ENCODE measurements at places on chromosomes 11 and 22.
A peak's percentile ranks its signal among the peaks of the same experiment; 100 is the strongest.

DNA sequence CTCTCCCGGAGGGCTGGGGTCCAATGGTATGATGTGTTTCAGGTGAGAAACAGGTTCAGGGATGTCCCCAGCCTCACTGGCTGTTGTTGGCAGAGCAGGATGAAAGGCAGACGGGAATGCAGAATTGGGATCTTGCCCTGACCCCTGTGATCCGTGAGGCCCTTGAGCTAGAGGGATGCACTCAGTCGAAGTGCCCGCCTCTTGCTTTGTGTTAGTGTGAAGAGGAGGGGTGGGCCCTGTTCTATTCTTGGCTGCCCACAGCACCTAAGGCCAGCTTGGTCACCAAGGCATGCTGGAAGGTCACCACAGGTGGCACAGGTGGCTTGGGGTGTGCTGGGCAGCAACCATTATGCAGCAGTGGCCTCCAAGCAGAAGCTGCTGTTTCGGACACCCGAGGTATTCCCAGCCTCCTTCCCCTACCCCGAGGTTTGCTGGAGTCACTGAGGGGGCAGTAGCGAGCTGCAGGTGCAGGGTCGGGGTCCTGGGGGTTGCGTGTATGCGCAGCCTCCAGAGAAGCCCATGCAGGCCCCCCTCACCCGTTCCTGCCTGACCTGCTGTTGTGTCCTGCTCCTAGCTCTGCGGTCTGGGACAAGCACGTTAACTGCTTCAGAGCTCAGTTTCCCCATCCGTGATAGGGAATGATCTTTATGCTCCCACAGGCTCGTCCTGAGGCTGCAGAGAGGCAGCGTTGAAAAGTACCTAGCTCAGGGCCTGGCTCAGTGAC is 13.0 kb downstream of the LRP5 start:
- no peak for DNase-seq

- no peak for DNase-seq
These were observed 23.9 kb upstream of the LYVE1 start for GRCh38 chr11:10592331-10592730.

- DNase-seq, result no peak
These were observed 23.5 kb downstream of the SPATA19 start for GRCh38 chr11:133821776-133822175.

GRCh38 chr11:67644042-67644441 is 4.5 kb upstream of the TBX10 start:
- DNase-seq, result no peak

DNA sequence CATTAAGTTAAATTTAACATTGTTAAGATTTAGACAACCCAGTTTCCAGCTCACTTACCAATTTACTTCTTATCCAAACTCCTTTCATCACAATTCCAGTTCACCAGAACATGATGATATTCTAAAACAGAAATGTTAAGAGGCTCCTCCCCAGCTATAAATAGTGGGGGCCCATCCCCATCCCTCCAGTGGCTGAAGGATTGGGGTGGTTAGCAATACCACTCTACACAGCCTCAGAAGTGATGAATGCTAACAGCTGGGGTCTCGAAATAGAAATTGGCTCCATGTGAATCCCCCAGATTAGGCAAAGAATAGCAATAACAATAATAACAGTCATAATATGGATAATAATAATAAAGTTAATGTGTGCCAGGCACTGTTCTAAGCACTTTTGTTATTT is 97.9 kb upstream of the NCAM1 start:
- DNase-seq, result no peak

DNA sequence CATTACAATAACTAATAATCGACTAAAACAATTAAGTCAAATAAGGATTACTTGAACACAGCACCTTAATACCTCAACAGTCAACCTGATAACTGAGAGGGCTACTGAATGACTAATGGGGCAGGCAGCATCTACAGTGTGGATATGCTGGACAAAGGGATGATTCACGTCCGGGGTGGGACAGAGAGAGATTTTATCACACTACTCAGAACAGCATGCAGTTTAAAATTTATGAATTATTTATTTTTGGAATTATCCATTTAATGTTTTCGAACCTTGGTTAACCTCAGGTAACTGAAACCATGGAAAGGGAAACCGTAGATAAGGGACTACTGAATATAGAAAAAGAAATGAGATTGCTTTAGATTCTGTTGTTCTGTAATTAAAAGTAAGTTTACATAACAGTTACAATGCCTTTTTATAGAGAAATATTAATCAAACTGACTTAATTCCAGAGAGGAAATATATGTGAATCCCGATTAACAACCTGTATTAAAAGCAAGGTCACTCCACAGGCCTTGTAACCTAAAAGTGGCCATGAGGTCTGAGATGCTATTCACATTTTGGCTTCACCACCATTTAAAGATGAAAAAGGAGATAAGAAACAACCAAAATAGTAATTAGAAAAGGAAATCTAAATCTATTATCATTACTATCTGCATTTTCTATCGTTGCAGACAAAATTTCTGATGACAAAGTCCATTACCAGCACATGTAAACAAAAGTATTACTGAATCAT is 119.0 kb upstream of the TP53AIP1 start:
- DNase-seq, result no peak

- DNase-seq, result no peak
These were observed 1501.4 kb downstream of the TBC1D22A start for GRCh38 chr22:48263791-48264351.

GRCh38 chr11:66432597-66432996 is 6.1 kb downstream of the MRPL11 start:
- no peak for DNase-seq

- no peak for DNase-seq
These were observed 3.6 kb downstream of the LRFN4 start for GRCh38 chr11:66860449-66860831.

DNA sequence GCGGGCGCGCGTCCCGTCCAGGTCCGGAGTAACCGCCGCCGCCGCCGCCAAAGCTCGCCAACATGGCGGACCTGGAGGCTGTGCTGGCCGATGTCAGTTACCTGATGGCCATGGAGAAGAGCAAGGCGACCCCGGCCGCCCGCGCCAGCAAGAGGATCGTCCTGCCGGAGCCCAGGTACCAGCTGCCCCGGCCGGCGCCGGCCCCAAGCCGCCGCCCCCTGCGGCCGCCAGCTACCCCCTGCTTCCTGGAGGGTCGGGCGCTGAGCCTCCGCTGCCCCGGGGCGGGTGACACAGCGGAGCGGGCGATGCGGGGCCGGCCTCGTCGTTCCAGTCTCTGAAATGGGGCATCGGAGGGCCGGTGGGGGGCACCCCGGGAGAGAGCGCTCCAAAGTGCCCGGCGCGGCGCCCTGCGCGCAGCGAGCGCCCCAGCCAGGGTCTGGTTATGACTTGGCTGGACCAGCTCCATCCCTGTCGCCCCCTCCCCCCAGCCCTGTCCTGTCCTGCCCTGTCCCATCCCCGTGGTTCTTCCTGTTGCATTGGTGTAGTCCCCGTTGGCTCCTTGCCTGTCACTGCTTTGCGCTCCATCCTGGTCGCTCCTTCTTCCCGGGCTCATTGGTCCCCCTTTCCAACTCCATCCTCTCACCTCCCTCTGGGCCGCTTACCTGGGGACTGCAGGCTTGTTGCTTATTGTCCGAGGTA is 653 bp downstream of the GRK3 start:
- peak; percentile 56 for DNase-seq

GRCh38 chr11:47466701-47467250 is 17.8 kb upstream of the RAPSN start:
- peak; percentile 25 for DNase-seq

DNA sequence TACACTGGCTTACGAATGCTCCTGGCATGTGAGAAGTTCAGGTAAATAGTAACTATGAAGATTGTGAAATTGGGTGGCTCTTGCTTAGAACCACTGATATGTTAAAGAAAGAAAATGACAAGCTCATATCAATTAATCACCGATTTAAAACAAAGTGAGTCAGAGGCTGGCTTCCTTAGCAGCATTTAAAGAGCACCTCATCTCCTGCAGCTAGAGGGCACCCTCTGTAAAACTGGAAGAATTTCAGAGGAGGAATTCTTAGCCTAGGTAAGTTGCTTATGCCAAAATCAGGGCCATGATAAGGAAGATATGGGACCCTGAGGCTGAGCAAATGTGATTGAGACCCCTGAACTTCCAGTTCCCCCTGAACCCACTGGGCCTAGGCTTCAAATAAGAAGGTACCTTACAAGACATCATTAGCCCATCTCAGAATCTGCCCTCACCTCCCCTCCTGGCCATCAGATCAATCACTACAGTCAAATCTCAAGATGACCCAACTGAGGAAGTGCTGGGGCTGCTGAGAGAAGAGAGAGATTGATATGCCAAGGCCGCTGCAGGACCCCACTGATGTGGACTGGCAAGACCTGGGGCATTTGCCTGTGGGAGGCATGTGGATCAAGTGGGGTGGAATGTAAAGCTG is 8.6 kb upstream of the CD3E start:
- DNase-seq, result no peak

GRCh38 chr11:65997286-65997685 is 4.7 kb downstream of the EIF1AD start:
- no peak for DNase-seq

DNA sequence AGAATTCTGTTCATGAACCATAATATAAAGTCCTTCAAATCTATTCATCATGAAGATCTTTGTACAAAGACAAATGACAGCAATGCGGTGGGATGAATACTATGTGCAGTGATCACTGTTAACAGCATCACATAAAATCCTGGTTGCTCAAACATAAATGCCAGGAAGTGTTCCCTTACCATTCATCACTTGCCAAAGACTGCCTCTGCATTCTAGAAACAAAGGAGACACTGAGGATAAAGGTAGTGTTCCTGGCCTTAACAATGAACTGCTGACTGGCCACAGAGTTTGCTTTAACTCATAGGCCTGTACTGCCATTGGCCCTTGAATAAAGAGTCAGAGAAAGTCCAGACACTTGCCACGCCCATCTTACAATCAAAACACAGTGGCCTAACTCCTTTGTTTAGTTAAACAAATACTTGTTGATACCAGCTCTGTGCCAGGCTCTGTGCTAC is 29.5 kb downstream of the C2CD3 start:
- DNase-seq, result no peak

DNA sequence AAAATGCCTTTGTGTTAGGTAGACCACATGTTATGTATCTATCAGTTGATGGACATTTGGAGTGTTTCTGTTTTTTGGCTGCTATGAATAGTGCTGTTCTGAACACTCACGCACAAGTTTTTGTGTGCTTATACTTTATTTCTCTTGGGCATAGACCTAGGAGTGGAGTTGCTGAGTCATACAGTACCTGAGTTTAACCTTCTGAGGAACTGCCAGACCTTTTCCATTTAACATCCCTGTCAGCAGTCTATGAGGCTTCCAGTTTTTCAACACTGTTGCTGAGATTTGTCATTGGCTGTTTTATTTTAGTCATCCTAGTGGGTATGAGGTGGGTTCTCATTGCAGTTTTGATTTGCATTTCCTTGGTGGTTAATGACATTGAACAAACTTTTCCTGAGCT is 4.4 kb downstream of the CTTN start:
- DNase-seq, result no peak

GRCh38 chr11:80417681-80418080 is 976.9 kb upstream of the TENM4 start:
- no peak for DNase-seq

- no peak for DNase-seq
These were observed 43.7 kb upstream of the NUP160 start for GRCh38 chr11:47891886-47892285.

DNA sequence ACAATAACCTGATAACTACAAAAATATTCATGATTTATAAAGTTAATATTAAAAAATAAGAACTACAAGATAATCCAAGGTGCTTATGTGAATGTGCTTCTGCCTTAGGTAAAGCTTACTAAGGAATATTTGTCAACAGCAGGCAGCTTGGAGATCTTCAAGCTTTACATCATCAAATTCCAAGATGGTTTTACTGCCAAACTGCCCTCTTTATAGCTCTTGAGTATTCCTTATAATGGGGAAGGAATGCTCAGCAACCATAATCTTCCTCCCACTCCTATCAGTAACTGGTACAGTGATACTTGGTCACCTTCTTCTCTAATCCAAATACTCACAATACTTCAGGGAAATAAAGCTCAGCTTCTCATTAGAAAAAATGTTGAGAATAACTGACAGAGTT is 30.1 kb downstream of the SBF2 start:
- DNase-seq, result no peak

- DNase-seq, result no peak
These were observed 97.9 kb upstream of the CTSC start for GRCh38 chr11:88435415-88435814.

DNA sequence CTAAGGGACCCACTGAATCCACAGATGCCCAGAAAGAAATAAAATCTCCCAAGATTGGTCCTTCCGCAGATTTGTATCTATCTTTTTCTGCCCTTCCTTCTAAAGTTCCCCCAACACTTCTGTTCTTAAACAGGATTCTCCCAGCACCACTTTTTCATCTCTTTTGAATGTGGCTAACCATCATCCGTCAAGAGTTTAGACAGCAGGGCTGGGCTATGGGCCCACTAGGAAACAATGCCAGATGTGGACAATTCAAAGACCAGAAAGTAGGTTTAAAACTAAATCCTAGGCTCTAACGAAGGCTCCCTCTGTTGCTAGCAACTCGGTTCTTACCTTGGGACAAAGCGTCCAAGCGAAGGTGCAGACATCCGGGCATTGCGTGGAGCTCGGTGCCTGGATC is 100.0 kb downstream of the AMBRA1 start:
- no peak for DNase-seq

DNA sequence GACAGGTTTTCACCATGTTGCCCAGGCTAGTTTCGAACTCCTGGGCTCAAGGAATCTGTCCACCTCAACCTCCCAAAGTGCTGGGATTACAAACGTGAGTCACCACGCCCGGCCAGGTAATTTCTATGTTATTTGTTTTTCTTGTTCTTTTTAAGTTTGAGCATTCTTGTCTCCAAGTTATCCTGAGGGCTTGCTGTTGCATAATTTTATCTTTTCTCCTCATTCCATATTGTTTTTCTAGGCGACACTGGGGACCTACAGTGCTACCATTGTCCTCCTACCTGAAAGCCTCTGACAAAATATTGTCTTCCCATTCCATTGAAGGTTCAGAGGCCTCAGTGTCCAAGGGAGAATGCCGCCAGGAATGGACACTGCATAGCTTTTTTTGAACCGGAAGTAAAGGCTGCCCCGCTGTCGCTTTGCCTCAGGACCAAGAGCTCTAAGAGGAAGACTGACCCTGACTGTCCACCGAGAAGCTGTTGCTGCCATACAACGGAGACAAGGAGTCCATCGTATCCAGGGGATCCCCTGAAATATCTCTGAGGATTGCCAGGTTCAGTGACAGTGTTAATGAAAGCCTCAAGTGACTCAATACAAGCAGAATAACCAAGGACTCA is 9.7 kb downstream of the AP5B1 start:
- DNase-seq, result no peak

DNA sequence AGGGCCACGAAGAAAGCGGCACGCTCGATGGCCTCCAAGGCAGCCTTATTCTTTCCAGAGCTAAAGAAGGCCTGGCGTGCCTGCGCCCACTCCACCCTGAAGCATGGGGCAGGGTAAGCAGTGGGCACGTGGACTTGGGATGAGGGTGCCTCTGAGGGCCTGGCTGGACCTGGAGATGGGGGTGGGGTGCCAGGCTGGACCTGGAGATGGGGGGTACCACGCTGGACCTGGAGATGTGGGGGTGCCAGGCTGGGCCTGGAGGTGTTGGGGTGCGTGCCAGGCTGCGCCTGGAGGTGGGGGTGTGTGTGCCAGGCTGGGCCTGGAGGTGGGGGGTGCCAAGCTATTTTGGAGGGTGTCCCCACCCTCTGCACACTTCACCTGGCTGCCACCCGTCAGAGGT is 5.3 kb downstream of the CPT1B start:
- DNase-seq, result no peak

All from activated naive CD4-positive, alpha-beta T cell treated with anti-CD3 and anti-CD28 coated beads, Interleukin-2, amount 50 U/mL, for 72 hours (primary cell).